Omental fat pad (tissue), 4 donors: ENCODE measurements at places on chromosomes 6 and 20.

- DNase-seq = no peak
Measured at GRCh38 chr20:17771206-17772004, 71.6 kb downstream of the BANF2 start.

DNA sequence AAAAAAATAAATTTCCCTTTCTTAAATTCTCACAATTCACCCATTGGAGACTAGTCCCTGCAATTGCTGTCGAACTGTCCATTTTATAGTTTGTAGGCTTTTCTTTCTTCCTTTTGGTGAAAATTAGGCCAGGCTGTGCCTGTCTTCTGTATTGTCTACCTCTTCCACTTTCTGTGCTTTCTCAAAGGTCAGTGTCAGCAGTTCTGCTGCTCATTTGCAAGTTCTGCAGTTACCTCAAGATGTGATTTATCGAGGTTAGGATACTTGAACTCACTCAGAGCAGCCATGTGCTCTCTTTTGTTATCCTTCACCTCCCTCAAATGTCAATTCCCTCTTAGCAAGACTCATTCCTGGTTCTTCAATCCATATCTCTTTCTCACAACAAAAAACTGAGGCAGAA is 179.1 kb downstream of the SLC35F1 start:
- DNase-seq = no peak

DNA sequence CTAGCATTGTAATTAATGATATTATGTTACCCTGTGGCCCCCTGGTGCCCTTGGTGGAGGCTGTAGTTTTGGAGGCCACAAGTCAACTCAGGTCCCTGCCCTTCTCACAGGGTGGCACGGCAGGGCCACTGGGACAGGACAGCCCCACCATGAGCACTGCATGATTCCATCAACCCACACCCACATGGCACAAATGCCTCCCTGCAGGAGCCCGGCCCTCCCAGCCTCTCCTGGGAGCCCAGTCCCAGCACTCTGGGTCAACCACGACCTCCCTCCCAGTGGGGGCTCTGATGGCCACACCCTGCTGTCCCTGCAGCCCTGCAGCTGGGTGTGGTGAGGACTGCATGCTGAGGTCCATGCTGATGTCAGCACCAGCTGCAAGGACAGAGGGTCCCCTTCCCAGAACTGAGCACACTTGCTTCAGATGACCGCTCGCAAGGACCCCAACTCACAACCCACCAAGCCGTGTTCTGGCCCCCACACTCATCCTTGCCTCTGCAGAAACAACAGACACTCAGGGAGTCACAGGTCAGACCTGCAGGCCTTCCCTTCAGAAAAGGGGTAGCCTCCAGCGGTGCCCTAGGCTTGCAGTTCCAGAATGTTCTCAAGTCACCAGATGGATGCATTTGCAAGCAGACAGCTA is 15.7 kb upstream of the CST7 start:
- no peak for DNase-seq

DNA sequence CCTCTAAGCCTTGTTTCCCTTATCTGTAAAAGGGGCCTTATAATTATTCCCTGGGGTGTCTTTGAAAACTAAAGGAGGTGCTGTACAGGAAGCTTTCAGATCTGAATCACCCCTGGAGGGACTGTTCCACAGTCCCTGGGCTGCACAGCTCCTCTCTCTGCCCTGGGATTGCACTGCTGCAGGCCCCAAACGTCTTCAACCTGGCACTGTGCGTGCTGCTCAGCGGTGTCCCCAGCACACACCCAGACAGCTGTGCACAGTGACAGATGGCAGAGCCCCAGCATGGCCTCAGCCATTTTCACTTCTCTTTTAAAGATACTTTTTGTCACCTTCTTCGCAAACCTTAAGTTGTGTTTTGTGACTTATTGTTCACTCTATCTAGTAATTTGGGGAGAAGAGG is 50.7 kb upstream of the INSM1 start:
- no peak for DNase-seq

GRCh38 chr20:17710379-17711266 is 10.9 kb downstream of the BANF2 start:
- DNase-seq = no peak

DNA sequence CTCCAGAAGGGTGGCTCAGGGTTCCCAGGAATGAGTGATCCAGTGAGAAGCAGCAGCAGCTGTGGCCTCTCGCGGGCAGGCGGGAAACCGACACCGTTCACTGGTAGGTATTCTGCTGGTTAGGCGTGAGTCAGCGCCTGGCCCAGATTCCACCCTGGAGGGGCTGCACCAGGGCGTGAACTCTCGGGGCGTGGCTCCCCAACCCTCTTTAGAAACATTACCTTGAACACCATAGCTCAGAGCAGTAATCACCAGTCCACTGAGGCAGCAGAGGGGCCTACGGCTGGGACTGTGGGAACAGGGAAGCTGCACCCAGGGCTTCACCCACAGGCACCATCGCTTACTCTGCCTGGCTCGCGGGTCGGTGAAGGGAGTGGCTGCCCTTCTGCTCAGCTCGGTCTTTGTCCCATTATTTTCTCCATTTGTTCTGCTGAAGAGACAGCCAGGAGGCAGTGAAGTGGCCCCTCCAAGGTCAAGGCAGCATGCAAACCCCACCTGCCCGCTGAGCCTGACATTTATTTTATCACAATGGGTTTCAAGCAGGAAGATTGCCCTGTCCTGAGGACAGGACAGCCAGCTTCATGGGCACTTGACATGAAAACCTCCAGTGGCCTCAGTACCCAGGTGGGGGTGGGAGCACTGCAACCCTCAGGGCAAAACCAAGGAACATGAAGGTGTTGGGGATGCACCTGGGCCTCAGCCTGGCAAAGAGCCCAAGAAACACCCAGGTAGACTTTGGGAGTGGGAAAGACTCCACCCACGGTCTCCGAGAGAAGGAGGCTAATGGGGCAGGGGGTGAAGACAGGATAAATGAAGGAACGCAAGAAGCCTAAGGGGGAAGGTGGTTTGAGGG is 51.0 kb upstream of the CD93 start:
- DNase-seq = peak; percentile 19

DNA sequence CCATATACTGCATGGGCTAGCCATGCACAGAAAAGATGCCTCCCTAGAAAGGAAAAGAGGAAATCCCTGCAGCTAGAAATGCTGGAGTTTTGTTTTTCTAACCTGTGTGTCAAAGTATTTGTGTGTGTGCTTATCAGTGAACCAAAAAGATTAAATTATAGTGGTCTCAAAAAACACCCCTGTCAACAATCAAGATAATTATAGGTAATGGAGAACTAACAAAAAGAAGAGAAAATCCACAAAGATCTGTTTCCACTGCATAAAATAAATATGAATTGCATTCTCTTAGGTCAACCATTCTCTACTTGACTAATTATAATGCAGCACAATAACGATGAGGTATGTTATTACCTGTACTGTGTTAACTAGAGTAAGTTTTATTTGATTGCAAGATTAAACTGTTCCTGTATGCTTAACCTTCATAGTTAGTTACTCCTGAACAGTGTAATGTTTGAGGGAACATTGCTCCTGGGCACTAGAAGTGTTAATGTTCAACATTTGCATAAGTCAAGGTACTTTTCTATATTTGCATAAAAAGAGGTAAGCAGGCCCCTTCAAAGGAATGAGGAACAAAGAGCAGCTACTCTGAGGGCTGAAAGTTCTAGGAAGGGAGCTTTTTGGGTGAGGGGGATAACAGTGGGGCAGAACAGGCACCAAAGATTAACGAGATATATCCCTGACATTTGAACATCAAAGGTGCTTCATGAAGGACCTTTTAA is 212.1 kb downstream of the BTBD9 start:
- no peak for DNase-seq

GRCh38 chr6:42453031-42453653 is 1.4 kb upstream of the TRERF1 start:
- DNase-seq = no peak

DNA sequence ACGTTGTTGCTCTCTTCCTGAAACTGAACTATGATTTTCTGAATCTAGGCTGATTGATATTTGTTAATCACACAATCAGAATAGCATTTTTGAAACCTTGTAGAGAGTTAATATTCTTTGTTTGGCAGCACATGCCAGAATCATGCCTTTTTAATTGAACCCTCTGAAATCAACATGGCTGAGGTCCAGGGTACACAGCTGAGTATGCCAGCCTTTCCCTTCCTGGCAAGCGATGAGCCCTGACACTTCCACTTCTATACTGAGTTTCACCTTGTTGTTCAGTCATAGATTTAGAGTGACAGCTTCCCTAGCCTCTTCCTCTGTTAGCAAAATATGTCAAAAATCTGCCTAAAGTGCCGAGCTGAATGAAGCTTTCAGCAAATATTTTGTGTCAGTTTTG is 6.8 kb downstream of the HDDC2 start:
- DNase-seq = no peak

DNA sequence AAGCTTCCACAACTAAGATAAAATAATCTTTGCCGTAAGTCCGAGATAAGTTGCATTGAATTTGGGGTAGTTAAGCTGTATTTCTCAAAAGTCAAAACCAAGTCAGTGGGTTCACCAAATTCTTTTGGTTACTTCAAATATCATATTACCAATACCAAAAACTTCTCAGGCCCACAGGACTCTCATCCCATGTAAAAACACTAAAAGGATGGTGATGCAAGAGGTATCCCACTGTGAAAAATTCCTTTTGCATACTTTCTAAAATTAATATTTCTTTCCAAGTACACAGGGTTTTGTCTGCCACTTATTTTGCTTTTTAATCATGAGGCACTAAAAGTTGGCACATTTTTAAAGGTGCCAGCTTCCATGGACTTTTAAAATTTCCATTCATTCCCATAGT is 151.3 kb downstream of the GJA10 start:
- DNase-seq = no peak

GRCh38 chr6:32609731-32610640 is 20.3 kb upstream of the HLA-DRB1 start:
- no peak for DNase-seq
